ENCODE measurements at places on chromosomes 16 and 17.

DNA sequence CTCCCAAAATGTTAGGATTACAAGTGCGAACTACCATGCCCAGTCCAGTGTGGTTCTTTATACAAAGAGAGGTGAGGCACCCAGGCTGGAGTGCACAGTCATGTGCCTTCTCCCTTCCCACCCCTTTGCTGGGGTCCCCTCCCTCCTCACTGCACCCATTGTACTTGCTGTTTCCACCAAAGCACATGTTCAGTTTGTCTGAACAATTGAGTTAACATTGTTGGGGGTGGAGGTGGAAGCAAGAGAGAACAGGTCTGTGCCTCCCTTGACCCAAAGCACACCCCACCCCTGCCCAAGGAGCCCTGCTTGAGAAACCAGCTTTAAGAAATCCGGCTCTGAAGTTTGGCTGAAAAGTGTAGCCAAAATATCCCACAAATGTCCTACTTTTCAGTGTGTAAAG lies 142.3 kb upstream of the CDH5 start:
- DNase-seq = no peak

DNA sequence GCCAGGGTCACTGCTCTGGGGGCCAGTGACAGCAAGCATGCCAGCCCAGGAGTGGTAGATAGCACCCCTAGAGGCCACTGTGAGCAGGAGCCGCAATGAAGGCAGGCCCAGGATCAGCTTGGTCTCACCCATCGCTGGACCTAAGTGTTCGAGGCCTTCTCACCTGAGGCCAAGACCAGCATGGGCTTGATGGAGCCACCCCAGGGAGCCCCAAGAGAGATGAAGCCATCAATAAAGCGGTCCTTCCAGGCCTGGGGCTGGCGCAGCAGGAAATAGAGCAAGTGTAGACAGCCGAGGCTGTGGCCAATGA lies 1.8 kb downstream of the LCAT start:
- peak; percentile 10 for DNase-seq

GRCh38 chr16:72961115-72961832 lies 86.7 kb downstream of the ZFHX3 start:
- DNase-seq = no peak

DNA sequence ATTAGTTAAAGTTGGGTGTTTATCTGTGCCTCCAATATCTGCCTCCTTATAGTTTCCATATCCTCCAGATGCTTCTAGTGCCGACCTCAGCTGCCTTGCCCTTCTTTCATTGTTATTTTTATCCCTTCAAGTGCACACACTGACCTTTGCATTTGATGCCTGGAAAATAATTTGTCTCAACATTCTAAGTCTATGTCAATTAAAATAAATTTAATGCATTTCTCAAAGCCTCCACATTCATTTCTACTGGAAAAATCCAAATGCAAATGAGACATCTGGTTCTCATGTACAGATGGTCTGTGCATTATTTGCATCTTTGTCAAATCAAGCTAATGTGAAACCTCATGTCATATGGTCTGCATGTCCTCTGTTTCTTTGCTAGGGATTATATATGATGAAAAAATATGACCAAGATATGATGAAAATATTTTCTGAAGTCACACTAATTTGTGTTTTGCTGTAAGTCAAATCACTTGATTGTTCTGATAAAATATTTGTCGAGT lies 61.4 kb downstream of the TMEM100 start:
- DNase-seq = no peak

DNA sequence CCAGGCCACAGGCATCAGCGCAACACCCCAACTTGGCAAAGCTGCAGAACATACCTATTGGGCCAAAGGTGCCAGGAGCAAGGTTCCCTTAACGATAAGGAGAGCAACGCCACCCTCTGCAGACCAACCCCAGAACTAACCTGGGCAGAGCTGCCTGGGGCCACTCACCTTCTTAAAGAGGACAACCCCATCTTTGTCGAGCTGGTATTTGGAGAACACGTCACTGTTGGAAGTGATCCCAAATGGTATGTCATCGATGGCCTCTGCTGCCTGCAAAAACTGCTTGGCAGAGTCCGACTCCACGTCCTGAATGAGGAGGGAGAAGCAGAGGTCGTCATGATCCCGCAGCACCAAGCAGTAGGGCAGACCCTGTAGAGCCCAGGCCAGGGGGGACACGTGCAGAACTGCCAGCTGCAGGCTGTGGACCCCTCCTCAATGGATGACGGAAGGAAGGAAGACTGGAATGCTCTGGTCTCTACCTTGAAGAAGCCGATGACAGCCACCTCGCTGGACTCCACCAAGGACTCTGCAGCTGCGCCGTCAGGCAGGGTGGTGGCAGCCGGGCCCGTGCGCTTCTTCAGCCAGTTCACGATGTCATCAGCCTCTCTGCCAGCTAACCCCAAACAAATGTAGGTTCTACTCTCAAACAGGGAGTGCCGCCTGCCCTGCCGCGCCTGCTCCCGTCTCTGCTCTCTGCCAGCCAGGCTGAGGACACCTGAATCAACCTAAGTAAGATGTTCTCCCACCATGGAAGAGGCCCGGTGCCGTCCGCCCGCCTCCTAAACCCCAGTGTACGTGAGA lies 5.2 kb downstream of the P4HB start:
- DNase-seq = no peak

DNA sequence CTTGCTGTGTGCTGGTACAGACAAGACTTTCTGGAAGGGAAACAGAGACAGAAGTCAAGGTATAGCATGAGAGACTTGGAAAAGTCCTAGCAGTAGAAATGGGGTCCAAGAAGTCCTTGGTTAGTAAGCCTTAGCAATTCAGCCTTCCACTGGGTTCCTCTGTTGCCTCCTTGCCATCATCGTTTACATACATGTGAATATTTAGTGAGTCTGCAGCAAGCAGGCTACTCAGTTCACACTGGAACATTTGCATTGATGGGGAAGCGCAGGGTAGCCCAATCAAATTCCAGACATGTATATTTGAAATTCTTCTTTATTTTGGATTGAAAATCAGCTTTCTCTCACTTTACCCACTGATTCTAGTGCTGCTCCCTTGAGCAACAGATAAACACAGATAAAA lies 27.1 kb downstream of the LIMD2 start:
- DNase-seq = no peak

DNA sequence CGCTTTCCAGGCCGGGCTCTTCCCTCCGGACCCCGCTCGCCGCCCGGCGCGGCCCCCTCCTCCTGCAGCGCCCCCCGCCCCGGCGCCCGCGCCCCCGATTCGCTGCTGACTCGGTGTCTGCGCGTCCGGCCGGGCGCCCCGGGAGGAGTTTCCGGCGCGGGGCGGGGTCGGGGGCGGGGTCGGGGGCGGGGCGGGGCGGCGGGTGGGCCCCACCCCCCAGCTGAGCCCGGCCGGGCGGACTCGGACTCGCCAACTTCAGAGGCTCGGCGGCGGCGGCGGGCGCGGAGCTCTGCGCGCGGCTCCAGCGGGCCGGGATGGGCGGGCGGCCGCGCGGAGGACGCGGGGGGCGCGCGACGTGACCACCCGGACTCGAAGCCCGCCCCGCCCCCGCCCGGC lies at the start of gene METRNL:
TSS of gene METRNL (plus strand) at position 258 of the 396 bp plus-strand sequence. CDS start 207 bp downstream, outside the sequence.
- DNase-seq = no peak

GRCh38 chr16:1818873-1819525 lies 7.6 kb downstream of the HAGH start:
- DNase-seq = no peak

- DNase-seq = no peak
Observed at GRCh38 chr17:9334536-9335446, 240.8 kb downstream of the STX8 start.

- DNase-seq = no peak
Observed at GRCh38 chr16:13923703-13924298, 3.8 kb downstream of the ERCC4 start.

DNA sequence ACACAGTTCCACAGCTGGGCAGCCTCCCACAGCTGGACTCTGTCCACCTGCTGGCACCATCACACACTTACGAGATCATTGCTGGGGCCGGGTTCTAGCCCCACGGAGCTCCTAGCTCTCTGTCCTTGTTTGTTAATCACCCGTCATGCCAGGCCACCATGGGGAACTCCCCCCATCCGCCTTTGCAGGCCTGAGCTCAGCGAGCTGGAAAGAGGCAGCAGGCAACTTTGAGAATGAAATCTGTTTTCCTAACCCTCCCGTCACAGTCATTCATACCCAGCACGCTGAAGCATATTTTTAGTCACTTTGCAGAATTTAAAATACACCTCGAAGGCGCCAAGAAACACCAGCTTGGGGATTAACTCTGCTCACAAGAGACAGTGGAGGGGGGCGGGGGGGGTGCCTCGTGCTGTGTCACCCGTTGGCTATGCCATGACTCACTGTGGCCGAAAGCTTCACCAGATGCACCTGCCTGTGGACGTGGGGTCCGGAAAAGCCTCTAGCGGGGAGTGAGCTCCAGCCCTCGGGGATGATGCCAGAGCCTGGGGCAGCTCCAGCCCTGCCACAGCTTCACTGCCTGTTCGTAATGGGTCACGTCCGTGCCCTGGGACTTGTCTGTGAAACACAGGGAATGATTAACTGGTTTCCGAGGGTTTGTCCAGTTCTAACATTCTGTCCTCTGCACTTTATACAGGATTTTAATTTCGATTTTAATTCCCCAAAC lies 1.4 kb upstream of the SPNS2 start:
- DNase-seq = no peak

DNA sequence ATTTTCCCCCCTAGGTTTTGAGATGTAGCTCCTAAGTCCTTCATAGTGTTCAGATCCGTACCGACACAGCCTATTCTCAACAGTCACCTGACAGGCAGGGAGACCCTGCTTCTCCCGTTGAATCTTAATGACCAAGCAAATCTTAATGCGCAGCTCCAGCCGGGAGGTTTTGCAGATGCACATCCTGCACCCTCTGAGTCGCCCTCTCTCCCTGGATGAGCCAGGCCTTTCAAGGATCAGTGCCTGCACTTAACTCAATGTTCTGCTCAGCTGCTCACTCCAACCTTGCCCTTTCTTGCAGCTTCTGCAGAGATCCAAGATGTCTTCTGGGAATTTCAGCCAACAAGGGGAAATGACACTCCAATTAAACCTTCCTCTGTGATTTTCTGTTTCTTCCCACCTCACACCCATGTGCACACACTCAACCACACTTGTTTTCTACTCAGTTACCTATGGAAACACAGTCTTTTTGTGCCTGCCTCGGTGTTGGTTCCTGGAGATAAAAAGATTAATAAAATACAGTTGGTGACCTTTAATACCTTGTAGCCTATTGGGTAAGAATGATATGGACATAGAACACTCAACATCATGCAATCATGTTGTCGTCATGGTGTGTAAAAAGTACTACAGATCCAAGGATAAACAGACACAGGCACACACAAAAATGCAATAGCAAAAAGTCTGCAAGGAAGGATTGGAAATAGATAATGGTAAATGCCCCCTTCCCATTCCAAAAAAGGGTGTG lies 76.9 kb upstream of the DYNLRB2 start:
- DNase-seq = no peak

- DNase-seq = no peak
Observed at GRCh38 chr17:61393550-61393903, 6.1 kb upstream of the TBX2 start.

GRCh38 chr16:52518884-52519283 lies 28.1 kb downstream of the TOX3 start:
- no peak for DNase-seq

DNA sequence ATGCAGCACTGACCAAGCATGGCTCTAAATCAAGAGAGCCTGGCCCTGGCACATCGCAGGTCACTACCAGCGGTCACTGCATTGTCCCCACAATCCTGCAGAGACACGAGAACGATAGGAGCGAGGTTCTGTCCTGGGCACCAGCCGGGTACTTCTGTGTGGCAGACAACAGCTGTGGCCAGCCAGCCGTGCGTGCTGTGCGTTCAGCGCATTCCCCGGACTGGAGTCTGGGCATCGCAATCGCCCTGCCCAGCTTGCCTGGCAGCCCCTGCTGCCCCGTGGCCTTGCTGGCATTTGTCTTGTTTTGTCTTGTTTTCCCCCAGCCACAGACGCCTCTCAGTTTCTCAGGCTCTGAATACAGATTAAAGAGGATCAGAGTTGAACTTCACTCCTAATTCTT lies 33.9 kb downstream of the COTL1 start:
- no peak for DNase-seq

- no peak for DNase-seq
Observed at GRCh38 chr17:70314506-70314905, 145.2 kb downstream of the KCNJ2 start.

DNA sequence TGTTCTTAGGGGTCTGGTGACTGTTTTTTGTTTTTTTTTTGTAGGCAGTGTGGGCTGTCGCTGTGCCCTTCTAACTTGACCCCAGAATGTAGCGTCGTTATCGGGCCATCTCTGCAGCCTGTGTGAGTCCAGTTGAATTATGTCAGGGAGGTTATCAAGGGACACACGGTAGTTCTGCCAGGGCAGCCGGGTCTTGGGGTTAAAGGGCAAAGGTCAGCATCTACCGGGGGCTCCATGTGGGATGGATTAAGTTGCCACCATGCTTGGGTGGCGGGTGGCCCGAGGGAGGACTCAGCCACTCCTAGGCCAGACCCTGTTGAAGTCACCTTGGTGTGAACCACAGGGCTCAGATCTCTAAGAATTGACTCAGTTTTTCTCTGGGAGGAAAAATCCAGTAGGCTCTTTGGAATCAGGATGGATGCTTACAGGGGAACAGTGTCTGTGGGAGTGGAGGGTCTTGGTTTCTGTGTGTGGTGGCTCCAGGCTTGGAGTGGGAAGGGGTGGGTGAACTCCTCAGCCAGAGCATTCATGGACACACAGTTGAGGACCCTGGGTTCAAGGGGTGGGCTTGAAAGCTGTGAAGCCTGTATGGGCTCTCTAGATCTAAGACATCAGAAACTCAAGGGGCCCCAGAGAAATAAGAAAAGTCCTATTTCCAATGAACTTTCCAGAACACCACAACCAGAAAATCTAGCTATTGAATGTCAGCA lies 191.7 kb downstream of the IRF8 start:
- DNase-seq = no peak

GRCh38 chr17:58253082-58253481 lies 14.7 kb downstream of the LPO start:
- no peak for DNase-seq
